Cardiac atrium fibroblast (primary cell): ENCODE measurements at places on chromosomes 11 and 22. TPM values are rescaled to one million over a fixed set of nuclear protein-coding genes. Genes with fewer than 3 reads are reported as not detected.

Gene PAMR1
- total RNA-seq: 206 and 311 TPM in 2 replicates

Gene OSM
- total RNA-seq: not detected in 2 replicates

Gene DSCAML1
- total RNA-seq: not detected in 2 replicates

Gene CABP7
- under 0.01 TPM in 1 of 2 replicates, not detected in the other for total RNA-seq

Gene DEUP1
- not detected in 2 replicates for total RNA-seq

Gene C11orf42
- total RNA-seq: not detected in 2 replicates

Gene CBLIF
- total RNA-seq: not detected in 2 replicates
